MCF 10A (cell line): ENCODE measurements at places on chromosomes 12 and 14. TPM values are rescaled to one million over a fixed set of nuclear protein-coding genes. Genes with fewer than 3 reads are reported as not detected.

P2RX7 gene
- total RNA-seq = 0.68 and 1.3 TPM in 2 replicates

DNA sequence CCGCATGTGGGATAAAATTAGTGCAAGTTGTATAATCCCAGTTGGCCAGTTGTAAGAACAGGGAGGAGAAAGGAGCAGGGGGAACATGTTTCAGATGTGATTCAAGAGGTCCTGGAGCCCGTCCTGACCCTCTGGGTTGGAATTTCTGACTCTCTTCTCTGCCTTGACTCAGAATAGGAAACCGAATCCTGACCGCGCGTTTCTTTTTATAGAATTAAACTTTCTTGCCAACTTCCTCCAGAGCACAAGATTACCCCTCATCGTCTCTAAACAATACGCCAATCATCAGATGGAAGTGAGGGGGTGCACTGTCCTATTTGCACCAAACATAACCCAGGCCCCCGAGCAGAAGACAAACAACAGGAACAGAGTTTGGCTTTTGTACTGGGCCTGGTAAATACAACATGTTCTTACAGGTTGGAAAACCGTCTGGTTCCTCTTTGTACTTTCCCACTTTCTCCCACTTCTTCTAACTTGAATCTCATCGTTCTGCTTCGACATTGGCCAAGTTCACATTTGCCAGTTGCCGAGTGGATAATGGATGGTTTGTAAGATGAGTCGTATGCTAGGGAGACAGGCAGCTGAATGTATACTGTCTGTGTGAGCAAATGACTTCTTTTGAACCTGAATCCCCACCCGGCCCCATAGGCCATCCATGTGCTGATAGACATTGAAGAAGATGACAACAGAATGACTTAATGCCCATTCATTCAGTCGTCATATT lies 42.6 kb upstream of the MED13L start:
- H3K4me1 ChIP-seq = peaks cover 32% of the 10 kb centered on the region
- no peaks in the 10 kb centered on the region for H3K36me3 ChIP-seq
- no peaks in the 10 kb centered on the region for H3K27me3 ChIP-seq
- DNase-seq = peak; percentile 73

NR4A1 gene
- 0.69 and 2.9 TPM in 2 replicates for total RNA-seq

DNA sequence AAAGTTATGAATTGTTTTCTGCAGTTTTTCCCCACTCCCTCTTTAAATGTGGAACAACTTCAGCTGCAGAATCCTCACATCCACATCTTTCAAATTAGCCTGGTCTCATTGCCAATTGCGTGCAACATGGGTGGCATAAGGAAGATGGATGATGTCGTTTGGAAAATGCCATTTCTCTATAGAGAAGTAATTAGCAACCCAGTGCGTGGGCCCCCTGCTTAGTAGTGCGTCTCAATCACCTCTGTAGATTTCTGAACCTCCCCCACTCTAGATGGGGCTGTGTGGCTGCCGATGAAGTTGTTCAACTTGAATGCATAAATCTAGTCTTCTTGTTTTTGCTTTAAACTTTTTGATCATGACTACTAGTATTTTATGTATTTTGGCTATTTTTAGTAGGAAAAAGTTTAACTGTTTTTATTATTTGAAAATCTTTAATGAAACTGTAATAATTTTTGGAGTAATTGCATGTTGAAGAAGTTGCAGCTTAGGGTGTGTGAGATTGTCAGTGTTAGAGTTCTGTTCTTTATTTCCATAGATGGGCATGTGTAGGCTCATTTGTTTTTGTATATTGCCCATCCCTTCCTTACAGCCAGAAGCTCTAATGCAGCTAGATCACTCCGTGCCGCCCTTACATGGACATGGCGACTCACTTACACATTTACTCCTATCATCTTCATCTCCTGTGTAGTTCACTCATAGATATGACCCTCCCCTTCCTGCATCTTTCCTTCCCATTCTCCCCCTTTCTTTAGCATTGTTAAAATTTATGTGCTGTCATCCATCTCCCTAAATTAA lies 358.2 kb downstream of the DIO2 start:
- H3K4me1 ChIP-seq = no peaks in the 10 kb centered on the region
- peaks cover 65% of the 10 kb centered on the region for H3K27me3 ChIP-seq
- DNase-seq = no peak
- H3K36me3 ChIP-seq = no peaks in the 10 kb centered on the region

DNA sequence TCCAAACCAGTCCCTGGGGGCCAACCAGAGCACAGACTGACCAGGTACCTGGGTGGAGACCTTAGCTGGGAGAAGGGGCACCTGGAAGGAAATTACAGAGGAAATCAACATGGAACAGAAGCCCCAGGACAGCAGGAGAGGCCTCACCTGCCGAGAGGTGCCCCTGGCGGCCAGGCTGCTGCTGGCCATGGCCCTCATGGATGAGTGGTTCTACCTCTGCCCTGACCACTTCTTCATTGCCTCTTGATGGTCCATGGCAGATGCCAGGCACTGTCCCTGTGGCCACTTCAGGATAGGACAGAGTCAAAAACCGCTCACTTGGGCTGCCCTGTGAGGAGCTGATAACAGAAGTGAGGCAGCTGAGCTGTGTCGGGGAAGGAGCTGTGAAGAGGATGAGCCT lies 73.1 kb upstream of the GNG2 start:
- H3K36me3 ChIP-seq = peaks cover 7% of the 10 kb centered on the region
- H3K4me1 ChIP-seq = peaks cover 7% of the 10 kb centered on the region
- H3K27ac ChIP-seq = no peak overlapping the region
- peaks cover 35% of the 10 kb centered on the region for H3K27me3 ChIP-seq

- H3K27me3 ChIP-seq = no peaks in the 10 kb centered on the region
- no peak overlapping the region for H3K4me3 ChIP-seq
- no peak for DNase-seq
- H3K27ac ChIP-seq = no peak overlapping the region
Measured at GRCh38 chr14:37698840-37699777, 103.7 kb downstream of the TTC6 start.

DNA sequence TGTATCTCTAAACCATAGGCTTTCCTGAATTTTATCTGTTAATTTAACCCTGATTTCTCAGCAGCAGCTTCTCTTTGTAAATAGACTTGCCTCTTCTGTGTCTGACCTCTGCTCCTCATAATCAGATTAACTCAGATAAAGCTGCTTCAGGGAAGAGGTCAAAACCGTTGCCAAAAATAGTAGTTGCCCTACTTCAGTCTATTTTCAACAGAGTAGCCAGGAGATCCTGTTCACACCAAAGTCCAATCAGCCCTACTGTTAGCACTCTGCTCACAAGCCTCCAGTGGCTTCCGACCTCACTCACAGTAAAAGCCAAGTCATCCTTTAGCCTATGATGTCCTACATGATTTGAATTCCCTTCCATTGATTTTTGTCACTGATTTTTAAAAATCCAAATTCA lies 258.4 kb downstream of the PPFIA2 start:
- no peak overlapping the region for H3K4me3 ChIP-seq
- DNase-seq = no peak
- H3K36me3 ChIP-seq = no peaks in the 10 kb centered on the region
- H3K27ac ChIP-seq = no peak overlapping the region
- no peaks in the 10 kb centered on the region for H3K4me1 ChIP-seq
- H3K27me3 ChIP-seq = peaks cover 29% of the 10 kb centered on the region

DNA sequence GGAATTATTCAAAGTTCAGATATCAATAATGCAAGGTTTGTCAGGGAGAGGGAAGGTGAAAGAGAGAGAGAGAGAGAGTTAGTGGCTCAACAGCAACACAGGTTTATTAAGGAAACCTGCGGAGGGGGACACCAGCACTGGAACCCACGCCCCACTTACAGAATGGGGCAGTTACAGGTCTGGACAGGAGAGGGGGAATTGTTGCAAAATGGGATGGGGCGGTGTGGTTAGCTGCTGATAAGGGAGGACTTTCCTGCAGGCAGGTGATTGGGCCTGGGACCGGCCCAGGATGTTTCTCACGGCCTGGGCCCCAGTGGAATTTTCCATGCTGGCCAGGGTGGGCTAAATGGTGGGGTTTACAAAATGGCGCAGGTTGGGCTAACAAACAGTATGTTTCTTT lies 278.2 kb upstream of the SLC16A7 start:
- H3K36me3 ChIP-seq = no peaks in the 10 kb centered on the region
- no peak for DNase-seq
- H3K27me3 ChIP-seq = no peaks in the 10 kb centered on the region
- no peak overlapping the region for H3K27ac ChIP-seq
- H3K4me3 ChIP-seq = no peak overlapping the region

KRT77 gene
- total RNA-seq = not detected in 2 replicates

DNA sequence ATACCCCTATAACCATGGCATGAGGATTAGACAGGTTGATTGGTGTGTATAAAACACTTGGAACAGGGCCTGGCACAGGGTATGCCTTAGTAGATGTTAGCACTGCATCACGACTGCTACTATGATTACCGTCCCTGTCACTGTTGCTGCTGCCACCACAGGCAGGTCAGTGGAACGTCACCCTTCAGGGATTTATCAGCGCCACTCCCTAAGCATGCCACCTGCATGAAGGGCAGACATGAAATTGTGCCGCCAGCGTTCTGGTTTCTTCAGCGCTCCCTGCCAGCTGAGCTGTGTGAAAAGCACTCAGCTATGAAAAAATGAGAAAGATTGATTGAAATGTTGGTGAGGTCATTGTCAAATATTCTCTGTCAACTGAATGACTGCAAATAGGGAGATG lies 477.0 kb downstream of the DPF3 start:
- no peak overlapping the region for H3K27ac ChIP-seq
- H3K4me1 ChIP-seq = no peaks in the 10 kb centered on the region
- no peak for DNase-seq

- no peaks in the 10 kb centered on the region for H3K27me3 ChIP-seq
- H3K36me3 ChIP-seq = no peaks in the 10 kb centered on the region
- peak; percentile 99 for DNase-seq
- peak overlapping the region; percentile 40 for H3K4me3 ChIP-seq
Measured at GRCh38 chr14:68695326-68695768, 97.5 kb downstream of the ZFP36L1 start.

PARP11 gene
- total RNA-seq = 7.0 and 10.3 TPM in 2 replicates

GRCh38 chr14:90332271-90332584 lies 487 bp upstream of the NRDE2 start:
- peaks cover 10% of the 10 kb centered on the region for H3K4me1 ChIP-seq
- H3K27ac ChIP-seq = peak overlapping the region; percentile 91
- peaks cover 5% of the 10 kb centered on the region for H3K36me3 ChIP-seq
- H3K4me3 ChIP-seq = peak overlapping the region; percentile 91

DNA sequence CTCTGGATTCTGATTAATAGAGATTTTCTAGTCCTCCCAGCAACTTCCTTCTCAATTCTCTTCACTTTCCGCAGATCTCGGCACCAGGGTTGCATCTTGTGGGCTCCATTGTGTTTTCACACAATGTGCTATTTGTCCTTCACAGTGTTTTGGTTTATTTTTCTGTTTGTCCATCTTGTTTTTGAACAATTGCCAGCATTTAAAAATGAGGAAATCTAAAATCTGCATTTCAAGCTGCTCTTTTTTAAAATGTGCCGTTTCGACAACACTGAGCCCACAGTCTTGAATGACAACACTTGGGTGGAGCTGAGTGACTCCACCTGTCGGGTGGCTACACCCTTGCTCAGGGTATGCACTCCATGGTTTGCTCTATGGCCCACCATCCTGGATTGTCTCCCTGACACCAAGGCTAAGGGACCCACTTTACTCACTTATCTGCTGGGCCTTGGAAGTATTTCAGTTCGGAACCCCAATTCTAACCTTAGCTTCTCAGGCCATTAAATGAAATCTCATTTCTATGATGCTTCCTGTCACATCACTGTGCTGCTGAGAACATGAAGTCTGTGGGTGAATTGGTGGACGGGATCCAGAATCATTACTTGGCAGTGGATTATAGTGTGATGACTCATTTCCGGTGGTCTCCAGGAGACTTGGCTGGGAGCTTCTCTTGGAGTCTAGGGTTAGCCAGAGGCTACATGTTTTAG lies 3.4 kb upstream of the MYRFL start:
- DNase-seq = peak; percentile 75
- no peaks in the 10 kb centered on the region for H3K36me3 ChIP-seq
- H3K4me1 ChIP-seq = peaks cover 15% of the 10 kb centered on the region

DNA sequence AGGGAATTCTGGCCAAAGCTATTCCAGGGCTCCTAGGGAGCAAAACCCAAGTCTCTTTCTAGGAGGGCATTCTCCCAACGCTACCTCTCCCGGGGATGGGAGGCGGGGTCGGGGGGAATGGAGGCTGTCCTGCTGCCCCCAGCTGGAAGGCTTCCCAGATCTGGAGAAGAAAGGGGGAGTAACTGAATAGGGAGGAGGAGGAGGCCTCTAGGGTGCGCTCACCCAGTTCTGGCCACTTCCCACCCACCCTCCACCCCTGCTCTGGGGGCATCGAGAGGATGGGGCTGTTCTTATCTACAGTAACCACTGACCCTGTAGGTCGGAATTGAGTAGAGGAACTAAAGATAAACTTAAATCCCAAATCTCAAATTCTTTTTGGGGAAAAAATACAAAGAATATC lies 579 bp upstream of the RNASE1 start:
- H3K36me3 ChIP-seq = peaks cover 6% of the 10 kb centered on the region
- DNase-seq = no peak
- H3K27me3 ChIP-seq = peaks cover 51% of the 10 kb centered on the region
- H3K4me3 ChIP-seq = no peak overlapping the region
- H3K27ac ChIP-seq = no peak overlapping the region

- H3K4me3 ChIP-seq = no peak overlapping the region
- H3K36me3 ChIP-seq = no peaks in the 10 kb centered on the region
- no peak for DNase-seq
- no peaks in the 10 kb centered on the region for H3K27me3 ChIP-seq
- no peak overlapping the region for H3K27ac ChIP-seq
- H3K4me1 ChIP-seq = no peaks in the 10 kb centered on the region
Measured at GRCh38 chr14:105760691-105761344, 234.4 kb downstream of the TMEM121 start.

FLRT2 gene
- 153 and 204 TPM in 2 replicates for total RNA-seq

SPATS2 gene
- total RNA-seq = 21.0 and 26.0 TPM in 2 replicates

GRCh38 chr12:86117711-86118110 lies 138.5 kb downstream of the MGAT4C start:
- H3K4me3 ChIP-seq = no peak overlapping the region
- H3K27ac ChIP-seq = no peak overlapping the region

GRCh38 chr12:99852666-99853065 lies 132.1 kb downstream of the ANKS1B start:
- peaks cover 8% of the 10 kb centered on the region for H3K36me3 ChIP-seq
- no peak for DNase-seq
- no peaks in the 10 kb centered on the region for H3K4me1 ChIP-seq
- H3K4me3 ChIP-seq = no peak overlapping the region
- H3K27ac ChIP-seq = no peak overlapping the region

- DNase-seq = no peak
- H3K27me3 ChIP-seq = peaks cover 48% of the 10 kb centered on the region
- H3K4me3 ChIP-seq = no peak overlapping the region
- no peak overlapping the region for H3K27ac ChIP-seq
Measured at GRCh38 chr14:106276326-106277267, 750.2 kb downstream of the TMEM121 start.
